Activated T-helper 1 cell treated with anti-CD3 and anti-CD28 coated beads, Interleukin-12 subunit alpha, Interleukin-12 subunit beta, Interleukin-2, Interleukin-4 antibody, amounts not matched to agents 30 ng/mL and 10 ng/mL and 1 ng/mL, durations not matched to agents 14 hours and 24 hours and 36 hours (primary cell): ENCODE measurements at places on chromosomes 5 and 9.

DNA sequence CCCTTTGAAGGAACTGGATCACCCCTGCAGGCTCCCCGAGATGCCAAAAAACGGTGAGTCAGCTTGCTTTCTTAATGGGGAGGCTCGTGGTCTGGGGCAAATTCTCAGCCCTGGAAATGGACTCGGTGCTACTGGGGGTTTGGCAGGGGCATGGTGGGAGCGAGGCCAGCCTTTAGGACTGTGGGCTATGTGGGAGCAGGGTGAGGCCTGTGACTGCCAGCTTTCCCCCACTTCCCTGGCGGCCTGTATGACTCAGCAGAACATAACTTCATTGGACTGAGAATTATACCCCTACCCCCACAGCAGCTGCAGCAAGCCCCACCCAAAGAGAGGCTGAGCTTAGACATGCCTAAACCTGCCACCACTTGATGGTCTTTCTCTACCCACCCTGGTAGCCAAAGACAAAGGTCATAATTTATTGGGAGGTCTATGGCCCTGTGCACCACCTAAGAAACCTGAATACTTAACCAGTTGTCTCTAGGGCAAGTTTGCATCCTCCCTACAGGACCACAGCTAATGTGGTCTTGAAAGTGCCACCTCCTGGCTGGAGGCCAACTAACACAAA is 325.3 kb downstream of the TLE1 start:
- DNase-seq = no peak

DNA sequence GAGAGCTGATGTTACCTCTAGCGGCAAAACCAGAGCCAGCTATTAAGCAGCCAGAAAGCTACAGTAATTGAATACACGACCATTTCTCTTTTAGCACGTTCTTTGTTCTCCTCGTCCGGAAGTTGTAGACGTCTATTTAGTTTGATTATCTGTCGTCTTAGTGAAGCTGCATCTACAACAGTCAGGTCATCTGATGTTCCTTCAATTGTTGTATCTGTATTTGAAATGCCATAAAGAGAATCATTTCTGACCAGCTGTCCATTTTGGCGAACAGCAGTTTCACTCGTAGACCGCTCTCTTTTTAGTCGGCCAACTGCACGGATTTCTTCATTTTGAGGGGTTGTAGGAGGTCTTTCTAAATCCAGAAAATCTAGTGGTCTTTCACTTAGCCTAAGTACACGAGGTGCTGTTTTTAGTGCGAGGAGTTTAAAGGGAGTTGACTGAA is 12.6 kb downstream of the PDE6A start:
- no peak for DNase-seq

DNA sequence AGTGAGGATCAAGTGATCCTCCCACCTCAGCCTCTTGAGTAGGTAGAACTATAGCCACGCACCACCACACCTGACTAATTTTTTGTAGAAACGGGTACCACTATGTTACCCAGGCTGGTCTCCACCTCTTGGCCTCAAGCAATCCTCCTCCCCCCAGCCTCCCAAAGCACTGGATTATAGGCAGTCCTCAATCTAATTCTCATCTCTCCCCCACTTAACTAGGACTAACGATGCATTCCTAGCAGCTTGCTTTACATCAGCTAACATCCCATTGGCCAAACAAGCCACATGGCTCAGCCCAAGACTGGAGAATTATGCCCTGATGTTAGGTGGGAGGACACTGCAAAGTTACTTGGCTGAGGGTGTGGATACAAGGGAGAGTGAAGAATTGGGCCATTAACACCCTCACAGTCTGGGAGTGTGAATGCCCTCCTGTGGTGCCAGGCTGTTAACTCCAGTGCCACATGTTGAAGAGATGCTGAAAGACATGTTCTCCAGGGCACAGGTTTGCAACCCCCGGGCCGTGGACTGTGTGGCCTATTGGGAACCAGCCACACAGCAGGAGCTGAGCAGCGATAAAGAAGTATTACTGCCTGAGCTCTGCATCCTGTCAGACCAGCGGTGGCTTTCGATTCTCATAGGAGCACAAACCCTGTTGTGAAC is 5.3 kb upstream of the ZNF367 start:
- no peak for DNase-seq

GRCh38 chr9:124492818-124493217 is 14.4 kb downstream of the NR5A1 start:
- DNase-seq = no peak

- no peak for DNase-seq
Measured at GRCh38 chr5:90093751-90094485, 315.6 kb downstream of the CETN3 start.

- DNase-seq = no peak
Measured at GRCh38 chr5:24477958-24478357, 166.8 kb downstream of the CDH10 start.

DNA sequence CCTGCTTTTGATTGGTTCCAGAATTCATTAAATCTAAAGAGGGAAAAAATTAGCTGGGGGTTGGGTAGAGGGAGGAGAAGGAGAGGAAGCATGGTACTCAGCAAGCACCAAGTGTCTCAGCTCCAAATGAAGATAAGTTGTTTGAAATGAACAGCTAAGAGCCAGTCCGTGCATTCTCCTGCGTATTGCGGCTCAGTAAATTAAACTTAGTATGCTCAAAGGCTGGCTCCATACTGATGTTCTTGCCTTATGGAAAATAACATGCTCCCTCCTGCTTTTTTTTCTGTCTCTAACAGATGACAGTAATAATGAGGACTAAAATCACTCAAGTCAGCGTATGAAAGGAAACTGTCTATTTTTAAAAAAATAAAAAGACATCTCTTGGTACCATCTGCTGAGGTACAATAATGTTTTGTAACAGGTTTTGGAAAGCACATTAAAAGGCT is 161.0 kb downstream of the SPATA31D1 start:
- DNase-seq = no peak

DNA sequence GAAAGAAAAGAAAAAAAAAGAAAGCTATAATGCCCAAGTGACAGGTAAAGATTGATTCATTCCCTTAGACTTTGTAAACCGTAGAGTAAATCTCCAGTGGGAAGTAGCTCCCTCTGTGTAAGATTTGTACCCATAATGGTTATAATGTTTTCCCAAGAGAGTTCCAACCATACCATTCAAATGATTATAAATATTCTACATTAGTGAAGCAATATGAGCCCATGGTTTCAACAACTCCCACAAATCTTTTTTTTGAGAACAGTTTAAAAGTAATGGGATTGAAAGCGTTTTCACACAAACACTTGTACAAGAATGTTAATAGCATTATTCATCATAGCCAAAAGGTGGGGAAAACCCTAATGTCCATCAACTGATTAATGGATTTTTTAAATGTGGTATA is 58.0 kb downstream of the GRAMD2B start:
- no peak for DNase-seq

- no peak for DNase-seq
Measured at GRCh38 chr5:35799753-35800152, 56.9 kb upstream of the IL7R start.
